Cortex of kidney (tissue), 1 donor: ENCODE measurements at places on chromosomes 7 and 10.

GRCh38 chr7:135665042-135665441 is 2.7 kb downstream of the STMP1 start:
- no peak for DNase-seq

DNA sequence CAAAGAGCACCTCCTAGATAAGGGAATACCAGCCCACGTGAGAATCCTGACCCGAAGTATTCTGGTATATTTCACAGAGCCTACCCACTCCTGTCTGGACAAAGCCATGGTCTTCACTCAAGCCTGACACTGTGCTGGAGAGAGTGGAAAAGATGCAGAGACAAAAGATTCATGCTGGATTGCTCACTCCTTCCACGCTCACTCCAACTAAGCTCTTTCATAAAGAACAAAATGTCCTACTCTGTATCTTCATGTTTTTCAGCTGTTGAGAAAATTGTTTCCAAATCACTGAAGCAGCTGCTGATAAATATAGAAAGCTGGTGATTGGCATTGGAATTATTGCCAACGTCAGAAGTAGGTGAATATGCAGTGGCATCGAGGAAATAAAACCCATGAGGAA is 106.0 kb downstream of the ABLIM1 start:
- DNase-seq: no peak

DNA sequence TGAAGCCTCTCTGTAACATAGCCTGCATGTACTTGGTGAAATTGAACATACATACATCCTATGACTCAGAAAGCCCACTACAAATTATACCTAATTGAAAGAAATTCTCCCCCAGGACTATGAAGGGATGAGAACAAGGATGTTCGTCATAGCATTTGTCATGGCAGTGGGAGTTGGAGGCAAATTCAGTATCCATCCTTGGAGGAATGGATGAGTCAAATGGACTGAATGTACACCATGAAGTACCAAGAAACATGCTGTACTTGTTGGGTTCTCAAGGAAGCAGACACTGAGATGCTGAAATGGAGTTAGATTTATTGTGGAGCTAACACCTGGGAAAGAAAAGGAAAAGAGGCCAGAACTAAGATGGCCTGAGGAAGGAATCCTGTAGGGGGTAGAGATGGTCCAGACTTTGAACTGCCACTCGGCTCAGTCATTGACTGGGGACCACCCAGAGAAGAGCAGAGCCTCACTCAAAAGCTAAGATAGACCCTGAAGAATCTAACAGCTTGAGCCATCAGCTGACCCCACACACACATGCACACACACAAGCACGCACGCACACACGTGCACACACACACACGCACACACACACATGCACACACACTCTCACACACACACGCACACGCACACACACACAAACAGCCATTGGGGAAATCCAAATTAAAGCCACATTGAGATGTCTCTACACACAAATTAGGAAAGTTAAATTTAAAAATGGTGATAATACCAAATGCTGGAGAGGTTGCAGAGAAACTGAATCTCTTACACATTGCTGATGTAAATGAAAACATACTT is 22.3 kb downstream of the AOC1 start:
- DNase-seq: no peak

GRCh38 chr7:139328375-139328774 is 12.8 kb upstream of the FMC1 start:
- DNase-seq: no peak

- no peak for DNase-seq
Observed at GRCh38 chr7:126398285-126398684, 854.5 kb downstream of the GRM8 start.

DNA sequence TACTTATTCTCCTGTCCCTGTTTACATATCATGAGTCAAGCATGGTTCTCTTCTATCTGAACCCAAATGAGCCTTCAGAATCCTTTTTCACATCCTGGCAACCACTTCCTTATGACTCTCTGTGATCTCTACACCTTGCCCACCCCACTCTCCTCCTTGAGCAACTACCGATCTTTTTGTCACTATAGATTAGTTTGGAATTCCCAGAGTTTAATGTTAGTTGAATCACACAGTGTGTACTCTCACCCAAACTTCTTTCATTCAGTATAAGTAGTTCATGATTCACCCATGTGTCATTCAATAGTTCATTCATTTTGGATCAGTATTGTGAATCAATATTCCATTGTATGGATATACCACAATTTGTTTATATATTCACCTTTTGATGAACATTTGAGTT is 55.3 kb downstream of the TFAM start:
- no peak for DNase-seq

DNA sequence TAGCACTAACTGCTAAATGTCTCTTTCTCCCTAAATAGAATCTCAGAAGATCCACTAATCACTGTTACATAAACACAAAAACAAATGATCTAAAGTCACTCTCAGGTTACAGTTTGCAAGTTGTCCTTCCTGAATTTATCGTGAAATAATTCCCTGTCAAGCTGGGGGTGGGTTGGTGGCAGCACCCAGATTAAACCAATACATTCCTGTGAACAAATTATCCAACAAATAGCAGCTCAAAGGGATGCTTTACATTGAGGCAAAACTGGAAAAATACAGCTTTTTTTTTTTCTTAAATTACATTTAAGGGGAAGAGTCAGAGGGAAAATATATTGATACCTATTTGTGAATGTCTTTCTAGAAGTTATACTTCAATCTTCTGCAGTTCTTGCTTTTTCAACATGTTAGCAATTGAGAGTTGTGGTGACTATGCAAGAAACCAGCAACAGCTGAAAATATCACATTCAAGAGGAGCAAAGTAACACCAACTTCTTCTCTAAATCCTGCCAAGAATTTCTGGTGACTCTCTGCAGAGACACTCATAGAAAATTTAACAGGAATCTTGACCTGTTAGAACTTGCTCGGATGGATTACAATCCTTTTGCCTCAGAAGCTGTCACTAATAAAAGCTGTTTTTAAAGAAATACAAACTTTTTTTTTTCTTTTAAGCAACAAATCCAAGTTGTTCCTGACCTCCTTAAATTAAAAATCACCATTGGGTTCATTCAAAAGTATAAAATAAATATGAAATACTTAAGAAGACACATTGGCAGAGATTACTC is 18.9 kb downstream of the LMOD2 start:
- no peak for DNase-seq

DNA sequence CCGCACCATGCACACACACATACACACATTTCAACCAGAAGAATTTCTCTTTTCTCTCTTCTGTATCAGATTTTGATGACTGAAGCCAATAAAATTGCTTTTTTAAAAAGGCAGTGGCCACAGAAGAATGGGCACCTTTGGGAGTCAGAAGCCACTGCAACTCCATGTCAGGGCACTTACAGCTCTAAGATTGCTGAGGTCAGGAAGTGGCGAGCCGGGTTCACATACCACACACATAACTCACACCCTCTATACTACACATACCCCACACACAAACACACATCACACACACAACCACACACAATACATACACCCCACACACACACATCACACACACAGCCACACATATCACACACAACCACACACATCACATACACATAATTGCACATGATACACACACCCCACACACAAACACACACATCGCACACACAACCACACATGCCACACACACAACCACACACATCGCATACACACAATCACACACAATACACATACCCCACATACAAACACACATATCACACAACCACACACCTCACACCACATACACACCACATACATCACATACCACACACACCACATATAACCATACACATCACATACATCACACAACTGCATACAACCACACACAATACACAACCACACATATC is 31.2 kb downstream of the GPRIN2 start:
- no peak for DNase-seq

DNA sequence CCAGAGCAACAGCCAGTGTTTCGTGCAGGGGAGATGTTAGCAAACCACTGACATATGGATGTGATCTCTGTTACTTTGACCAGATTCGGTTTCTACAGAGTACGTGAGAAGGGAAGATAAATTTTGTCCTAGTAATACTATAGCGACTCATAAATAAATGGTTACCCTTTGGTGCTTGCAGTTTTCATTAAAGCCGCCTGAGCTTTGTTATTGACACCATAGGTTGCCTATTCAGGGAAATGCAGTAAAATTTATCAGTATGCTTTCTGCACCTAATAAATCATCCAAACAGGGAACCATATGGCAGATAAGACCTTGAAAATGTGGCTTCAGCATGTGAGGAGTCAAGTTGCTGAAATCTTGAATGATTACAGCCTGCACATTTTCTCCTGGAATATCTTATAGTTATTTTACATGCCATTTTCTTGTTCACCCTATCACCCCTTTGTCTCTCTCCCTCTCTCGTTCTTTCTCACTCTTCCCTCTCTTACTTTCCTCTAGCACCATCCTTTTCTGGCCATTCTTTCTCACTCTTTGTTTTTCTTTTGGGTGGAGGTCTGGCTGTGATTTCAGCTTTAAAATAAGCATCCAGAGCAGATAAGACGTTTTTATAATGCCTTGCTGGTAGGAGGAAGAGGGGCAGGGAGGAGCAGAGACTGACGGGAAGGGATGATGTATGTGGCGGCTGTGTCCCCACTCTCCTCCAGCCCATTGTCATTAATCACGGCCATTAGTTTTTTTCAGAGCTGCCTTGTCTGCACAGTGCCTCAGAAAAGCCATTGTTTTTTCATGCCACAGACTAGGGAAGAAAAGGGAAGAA is 182.5 kb downstream of the LRMDA start:
- no peak for DNase-seq

- no peak for DNase-seq
Observed at GRCh38 chr7:76327610-76328009, 25.1 kb downstream of the HSPB1 start.

DNA sequence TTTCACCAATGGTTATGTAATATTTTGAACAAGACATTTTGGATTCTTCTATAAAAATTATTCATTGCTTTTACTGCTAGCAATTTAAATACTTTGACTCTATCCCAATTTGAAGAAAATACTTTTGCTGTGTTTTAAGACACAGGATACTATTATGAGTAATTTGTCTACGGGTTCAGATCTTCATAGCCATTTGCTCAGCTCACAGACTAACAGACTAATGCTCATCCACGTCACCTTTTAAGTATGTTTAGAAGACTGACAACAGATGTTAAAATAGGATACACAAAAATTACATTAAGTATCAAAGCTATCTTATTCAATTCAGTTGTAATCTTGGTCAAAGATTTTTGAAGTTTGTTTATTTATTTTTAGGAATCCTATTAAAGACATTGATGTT is 251.3 kb upstream of the CHRM2 start:
- no peak for DNase-seq

DNA sequence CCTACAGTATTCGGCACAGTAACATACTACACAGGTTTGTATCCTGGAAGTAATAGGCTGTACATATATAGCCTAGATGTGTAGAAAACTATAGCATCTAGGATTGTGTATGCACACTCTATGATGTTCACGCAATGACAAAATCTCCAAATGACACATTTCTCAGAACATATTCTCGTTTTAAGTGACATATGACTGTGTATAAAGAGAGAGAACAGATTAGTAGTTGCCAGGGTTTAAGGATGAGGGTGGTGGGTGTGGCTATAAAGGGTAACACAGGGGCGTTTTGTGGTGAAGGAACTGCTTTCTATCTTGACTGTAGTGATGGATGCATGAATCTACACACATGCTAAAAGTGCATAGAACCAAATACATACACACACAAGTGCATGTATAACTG is 101.2 kb downstream of the ARL4A start:
- DNase-seq: no peak

GRCh38 chr10:422241-422640 is 267.2 kb downstream of the DIP2C start:
- no peak for DNase-seq

DNA sequence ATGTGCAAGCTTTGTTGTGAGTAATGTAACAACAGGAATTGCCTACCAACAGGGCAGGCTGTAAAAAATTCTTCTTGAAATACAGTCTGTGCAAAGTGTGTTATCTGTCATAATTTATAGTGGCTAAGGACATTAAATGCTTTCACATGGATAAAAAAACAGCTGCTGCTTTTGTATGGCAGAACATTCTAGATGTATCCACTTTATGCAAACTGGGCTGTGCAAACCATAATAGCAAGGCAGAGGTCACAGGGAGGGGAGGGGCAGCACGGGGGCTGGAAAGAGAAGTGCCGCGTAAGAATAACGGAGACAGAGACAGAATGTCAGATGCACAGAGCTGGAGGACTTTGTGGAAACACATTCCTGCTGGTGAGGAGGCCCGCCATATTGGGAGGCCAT is 86.1 kb downstream of the VOPP1 start:
- DNase-seq: no peak

DNA sequence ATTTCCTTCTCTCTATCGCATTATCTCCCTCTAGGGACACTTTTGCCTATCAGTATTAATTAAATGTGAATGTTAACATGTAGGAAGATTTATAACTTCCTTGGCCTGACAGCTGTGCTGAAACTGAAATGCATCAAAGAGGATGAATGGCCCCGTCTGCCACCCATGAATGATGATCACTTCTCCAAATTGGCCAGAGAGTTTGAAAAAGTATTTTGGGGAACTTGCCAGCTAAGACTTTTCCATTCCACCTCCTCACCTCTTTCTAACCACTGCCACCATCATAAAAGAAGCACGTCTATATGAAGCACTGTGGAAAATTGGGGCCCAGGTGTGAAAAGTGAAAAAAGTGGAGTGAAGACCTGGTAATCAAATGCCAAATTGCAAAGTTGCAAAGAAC is 25.4 kb upstream of the ST8SIA6 start:
- DNase-seq: no peak

DNA sequence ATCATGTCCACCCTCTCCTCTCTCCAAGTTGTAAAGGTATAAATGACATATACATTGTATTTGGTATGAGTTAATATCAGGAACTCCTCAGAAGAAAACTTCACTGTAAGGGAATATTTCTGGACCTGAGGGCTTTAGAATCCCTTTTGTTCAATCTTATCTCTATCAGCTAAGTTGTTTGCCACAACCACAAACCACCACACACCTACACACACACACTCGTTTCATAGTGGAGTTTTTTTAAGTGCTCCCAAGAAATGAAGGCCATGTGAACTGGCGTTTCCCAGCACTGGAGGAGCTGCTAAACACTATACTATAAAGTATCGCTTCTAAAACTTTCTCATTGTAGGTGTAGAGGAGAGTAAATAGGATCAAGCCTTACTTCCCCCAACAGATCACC is 64.8 kb upstream of the GHITM start:
- DNase-seq: no peak
